ENCODE measurements at places on chromosomes 11 and 22.

DNA sequence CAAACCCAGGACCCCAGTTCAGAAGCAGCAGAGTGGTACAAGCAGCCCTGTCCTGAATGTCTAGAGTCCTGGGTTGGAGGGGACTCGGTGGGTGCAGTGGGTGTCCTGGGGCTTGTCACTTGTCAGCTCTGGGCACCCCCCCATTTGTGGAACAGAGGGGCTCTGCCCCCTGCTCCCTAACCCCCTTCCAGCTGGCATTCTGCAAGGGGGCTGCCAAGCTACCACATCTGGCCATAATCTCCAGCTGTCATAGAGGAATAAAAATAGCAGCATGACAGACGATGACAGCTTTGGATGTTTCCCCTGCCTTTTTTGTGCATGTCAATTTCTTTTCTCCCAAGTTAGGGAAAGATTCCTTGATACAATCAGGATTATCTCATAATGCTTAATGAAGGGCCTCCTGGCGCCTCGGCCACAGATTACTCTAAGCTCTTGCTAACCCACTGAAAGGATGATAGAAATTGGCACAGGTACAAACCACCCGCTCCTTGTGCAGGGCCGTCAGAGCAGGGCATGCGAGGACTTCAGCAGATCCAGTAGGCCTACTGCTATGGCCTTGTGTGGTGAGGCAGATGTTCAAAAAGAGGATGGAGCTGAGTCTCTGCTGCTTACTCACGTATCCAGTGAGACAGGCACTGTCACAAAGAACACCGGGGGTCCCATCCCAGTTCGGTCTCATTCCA is 83.0 kb downstream of the ISX start:
- no peak for DNase-seq

DNA sequence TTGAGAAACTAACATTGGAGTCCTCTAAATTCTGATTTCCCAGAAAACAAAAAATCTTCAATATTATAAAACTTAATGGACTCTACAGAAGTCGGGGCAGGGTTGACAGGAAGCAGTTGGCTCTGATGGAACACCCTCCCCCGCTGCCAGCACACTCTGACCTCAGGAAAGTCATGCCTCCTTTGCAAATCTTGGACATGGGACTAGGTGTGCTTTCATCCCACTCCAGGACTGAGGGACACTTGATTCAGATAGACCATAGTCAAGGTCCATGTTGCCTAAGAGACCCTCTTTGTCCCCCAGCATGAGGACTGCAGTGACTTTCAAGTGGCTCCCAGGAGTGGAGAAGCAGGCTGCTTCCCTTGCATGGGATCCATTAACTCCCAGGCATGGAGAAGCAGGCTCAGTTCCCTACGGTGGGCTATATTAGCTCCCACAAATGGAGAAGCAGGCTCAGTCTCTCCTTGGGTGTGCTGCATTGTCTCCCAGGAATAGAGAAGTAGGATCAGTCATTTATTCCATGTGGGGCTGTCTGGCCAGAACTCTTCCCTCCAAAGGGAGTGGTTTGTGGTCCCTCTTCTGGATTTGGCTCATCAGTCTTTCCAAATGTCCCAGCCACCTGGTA is 38.3 kb downstream of the C22orf31 start:
- DNase-seq, result no peak

DNA sequence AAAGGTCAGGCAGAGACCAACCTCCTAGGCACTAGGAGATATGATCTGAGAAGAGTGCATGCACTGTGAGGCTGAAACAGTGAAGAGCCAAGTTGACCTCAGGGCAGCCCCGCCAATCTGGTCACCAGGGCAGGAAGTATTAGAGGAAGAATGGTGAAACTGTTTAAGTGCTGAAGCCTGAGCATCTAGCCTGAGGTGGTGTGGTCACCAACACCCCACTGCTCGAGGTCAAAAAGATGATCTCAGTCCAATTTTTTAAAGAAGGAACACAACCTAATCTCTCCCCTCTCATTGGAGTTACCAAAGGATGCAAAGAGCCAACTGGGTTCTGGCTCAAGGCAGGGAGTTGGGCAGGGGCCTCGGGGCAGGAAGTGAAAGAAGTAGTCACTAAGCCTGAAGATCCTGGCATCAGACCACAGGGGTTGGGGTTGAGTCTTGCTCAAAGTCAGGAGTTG is 4.0 kb downstream of the APBB1 start:
- DNase-seq, result no peak

DNA sequence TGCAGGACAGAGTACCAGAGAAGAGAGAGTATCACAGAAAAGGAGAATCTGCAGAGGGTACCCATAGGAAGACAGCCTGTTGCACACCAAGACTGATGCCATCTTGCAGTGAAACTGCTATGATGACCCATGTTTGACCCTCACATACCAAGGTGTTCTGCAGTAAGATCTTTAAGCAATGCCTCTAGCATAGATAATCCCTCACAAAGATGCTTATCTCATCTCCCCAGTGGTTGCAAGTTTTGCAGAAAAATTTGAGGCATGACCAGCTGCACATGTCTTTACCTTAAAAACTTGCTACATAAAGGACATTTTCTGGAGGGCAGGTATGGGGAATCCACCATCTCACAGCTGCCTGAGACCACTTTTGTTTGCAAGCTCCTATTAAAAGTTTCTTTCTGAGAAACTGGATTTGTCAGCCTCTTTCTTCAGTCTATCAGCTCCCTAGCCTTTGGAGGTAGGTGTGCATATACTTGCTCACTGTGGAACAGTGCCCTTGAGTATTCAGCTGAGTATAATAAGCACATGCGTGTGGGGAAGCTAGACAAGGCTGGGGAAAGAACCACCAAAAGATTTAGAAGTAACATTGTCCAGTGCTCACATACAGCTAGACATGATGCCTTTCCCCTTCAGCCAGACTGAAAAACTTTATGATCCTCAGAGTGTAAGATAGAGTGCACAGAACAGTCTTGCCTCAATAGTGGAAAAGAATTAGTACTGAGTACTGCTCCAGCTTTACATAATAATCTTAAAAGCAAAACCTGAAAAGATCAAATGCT is 100.3 kb upstream of the TEAD1 start:
- no peak for DNase-seq

GRCh38 chr22:42368379-42369249 is 63.6 kb downstream of the NFAM1 start:
- no peak for DNase-seq

DNA sequence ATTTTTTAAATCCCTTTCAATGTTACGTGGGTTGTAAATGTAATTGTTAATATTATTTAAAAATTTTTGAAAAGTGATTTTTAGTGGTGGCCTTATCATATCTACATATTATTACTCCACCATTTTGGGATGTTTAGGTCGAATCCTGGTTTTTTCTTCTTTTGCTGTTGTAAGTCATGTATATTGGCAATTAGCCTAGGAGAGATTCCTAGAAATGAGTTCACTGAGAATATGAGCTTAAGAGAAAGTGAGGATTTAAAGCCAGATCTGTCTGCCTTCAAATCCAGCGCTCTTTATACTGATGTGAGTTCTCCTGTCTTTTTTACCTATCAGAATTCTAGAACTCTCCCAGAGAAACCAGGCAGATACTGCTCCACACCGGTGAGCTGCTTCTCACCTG is 56.1 kb downstream of the PTPRJ start:
- no peak for DNase-seq

All from ecto neural progenitor cell (in vitro differentiated cells).